HepG2 (cell line): ENCODE measurements at places on chromosomes 11 and 22.
A peak's percentile ranks its signal among the peaks of the same experiment; 100 is the strongest.

GRCh38 chr11:66228521-66228920, 39.9 kb upstream of the RAB1B start:
- no peak for DNase-seq

- DNase-seq = no peak
These were observed 5.5 kb downstream of the IRF7 start for GRCh38 chr11:610146-610801.

GRCh38 chr11:96186806-96187205, 156.2 kb downstream of the MAML2 start:
- no peak for DNase-seq

DNA sequence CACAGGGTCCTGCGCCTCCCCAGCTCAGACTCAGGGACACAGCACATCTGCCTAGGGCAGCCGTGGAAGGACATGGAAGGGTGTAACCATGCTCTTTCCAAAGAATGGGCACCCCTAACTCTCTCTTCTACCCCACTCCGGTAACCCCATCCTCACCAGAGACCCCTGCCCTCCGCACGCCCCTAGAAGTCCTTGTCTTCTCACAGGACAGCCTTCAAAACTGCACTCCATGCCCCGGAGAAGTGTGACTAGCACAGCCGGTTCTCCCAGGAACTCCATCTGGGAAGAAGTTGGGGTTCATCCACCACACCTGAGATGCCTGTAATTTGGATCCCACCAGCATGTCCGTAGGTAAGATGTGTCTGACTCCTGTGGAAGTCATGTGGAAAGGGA, 25.0 kb downstream of the P2RY2 start:
- DNase-seq = no peak

- DNase-seq = no peak
These were observed 32.2 kb downstream of the CSNK2A3 start for GRCh38 chr11:11320825-11321224.

GRCh38 chr11:102061276-102061675, 14.0 kb downstream of the CFAP300 start:
- peak; percentile 21 for DNase-seq
